Mammary epithelial cell (primary cell): ENCODE measurements at places on chromosomes 2 and 18. TPM values are rescaled to one million over a fixed set of nuclear protein-coding genes. Genes with fewer than 3 reads are reported as not detected.

The CMPK2 gene
- total RNA-seq, result 0.50 TPM

The MATN3 gene
- 3.5 and 4.8 TPM in 2 replicates for total RNA-seq

The EPHA4 gene
- 55.5 TPM for total RNA-seq

- no peak for DNase-seq
Observed at GRCh38 chr2:14927021-14927564, 294.6 kb downstream of the LRATD1 start.

GRCh38 chr18:56825878-56826277 lies 174.7 kb downstream of the WDR7 start:
- DNase-seq, result no peak

GRCh38 chr2:106030287-106031268 lies 163.5 kb downstream of the UXS1 start:
- DNase-seq, result no peak

DNA sequence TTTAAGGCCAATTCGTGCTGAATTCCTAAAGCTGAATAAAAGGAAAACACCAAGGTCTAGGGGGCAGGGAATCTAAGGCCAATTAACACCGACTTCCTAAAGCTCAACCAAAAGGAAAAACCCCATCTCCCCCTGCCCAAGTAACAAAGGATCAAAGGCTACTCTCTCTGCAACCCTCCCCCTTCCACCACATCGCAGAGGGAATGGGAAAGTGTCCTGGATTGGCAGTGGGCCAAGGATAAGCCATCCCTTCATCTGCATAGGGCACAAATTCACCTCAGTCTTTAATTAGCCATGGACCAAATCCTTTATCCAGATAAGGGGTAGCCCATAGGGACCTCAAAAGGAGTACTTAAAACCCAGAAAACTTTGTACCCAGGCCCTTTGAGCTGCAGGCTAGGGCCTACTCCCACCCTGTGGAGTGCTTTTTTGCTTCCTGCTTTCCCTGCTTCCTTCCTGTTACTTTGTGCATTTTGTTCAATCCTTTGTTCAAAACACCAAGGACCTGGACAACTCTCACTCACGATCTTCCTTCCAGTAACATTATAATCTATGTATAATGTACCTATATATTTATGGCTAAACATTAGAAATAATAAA lies 2119.8 kb upstream of the CELF4 start:
- no peak for DNase-seq

GRCh38 chr2:195664528-195664927 lies 7.5 kb downstream of the SLC39A10 start:
- no peak for DNase-seq

DNA sequence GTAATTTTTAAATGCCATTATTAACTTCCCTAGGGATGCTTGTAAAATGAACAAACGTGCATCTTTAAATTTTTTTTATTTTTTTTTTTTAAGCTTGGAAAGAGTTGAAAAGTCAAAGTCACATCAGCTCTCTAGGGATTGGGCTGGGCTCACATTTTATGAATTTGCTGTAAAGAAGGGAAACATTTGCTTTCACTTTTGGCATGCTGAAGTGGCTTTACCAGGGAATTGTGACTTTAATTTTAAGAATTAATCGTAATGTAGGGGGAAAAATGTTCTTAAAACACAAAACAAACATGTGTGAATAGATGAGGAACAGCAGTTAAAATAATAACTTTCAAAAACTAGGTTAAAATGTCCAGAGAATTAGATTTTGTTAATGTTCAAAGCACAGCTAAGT lies 123.0 kb downstream of the AGAP1 start:
- DNase-seq, result no peak

DNA sequence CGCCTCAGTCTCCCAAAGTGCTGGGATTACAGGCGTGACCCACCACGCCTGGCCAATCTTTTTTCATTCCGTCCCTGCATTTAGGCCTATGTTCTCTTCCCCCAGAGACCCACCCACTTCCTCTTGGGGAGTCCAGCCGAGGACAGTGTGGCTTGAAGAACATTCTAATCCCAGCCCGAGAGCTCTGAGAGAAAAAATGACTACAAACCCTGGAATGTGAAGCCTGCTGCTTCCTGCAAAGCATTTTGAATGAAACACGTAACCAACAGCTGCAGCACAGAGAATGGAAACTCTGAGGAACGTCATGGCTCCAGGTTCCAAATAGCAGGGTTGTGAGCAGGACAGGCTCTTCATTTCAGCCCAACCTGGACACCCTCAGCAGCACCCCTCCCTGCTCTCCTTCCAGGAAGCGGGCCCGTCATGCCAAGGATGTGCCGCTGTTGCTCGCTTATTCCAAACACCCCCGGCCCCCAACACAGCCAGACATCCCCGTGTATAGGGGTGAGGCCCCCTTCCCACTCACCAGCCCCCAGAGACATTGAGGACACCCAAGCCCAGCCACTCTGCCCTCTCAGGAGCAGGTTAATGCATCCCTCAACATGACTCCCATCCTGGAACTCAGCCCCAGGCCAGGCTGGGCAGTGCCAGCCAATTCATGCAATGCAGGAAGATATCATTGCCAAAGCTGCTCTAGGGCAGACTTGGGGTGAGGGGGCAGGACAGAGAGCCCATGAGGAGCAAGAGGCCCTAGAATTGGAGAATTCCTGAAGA lies 139.8 kb downstream of the ZFP36L2 start:
- DNase-seq, result peak; percentile 99

DNA sequence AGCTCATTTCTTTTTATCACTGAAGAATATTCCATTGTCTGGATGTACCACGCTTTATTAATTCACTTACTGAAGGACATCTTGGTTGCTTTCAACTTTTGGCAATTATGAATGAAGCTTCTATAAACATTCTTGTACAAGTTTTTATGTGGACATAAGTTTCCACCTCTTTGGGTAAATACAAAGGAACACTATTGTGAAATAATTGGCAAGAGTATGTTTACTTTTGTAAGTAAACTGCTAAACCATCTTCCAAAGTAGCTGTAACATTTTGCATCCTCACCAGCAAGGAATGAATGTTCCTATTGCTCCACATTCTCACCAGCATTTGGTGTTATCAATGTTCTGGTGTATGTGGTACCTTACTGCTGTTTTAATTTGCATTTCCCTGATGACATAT lies 15.8 kb upstream of the VWC2L start:
- no peak for DNase-seq

DNA sequence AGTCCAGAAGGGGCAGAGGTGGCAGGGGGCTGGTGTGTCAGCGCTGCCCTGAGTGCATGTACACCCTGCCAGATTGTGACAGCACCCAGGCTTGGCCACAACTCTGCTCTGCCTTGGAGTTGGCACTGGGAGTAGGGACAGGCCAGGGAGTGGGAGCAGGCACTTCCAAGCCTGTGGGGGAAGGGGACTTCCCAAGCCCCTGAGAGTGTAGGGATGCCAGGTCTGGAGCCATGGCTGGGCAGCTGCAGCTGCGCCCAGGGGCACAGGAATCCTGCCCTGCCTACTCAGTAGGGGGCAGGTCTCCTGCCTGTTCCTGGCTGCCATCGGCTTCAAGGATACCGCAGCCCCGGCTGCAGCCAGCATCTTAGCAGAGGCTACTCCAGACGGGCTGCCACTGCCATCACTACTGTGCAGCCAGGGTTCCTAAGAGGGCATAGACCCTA lies 109.4 kb downstream of the CALCRL start:
- DNase-seq, result no peak

GRCh38 chr18:12155996-12156395 lies 62.4 kb downstream of the ANKRD62 start:
- no peak for DNase-seq

- DNase-seq, result no peak
Observed at GRCh38 chr2:73718851-73719621, 18.1 kb downstream of the TPRKB start.
